ENCODE measurements at places on chromosomes 1 and 21.

- no peak for DNase-seq
These were observed 8.7 kb downstream of the ZC3H12A start for GRCh38 chr1:37482796-37483744.

DNA sequence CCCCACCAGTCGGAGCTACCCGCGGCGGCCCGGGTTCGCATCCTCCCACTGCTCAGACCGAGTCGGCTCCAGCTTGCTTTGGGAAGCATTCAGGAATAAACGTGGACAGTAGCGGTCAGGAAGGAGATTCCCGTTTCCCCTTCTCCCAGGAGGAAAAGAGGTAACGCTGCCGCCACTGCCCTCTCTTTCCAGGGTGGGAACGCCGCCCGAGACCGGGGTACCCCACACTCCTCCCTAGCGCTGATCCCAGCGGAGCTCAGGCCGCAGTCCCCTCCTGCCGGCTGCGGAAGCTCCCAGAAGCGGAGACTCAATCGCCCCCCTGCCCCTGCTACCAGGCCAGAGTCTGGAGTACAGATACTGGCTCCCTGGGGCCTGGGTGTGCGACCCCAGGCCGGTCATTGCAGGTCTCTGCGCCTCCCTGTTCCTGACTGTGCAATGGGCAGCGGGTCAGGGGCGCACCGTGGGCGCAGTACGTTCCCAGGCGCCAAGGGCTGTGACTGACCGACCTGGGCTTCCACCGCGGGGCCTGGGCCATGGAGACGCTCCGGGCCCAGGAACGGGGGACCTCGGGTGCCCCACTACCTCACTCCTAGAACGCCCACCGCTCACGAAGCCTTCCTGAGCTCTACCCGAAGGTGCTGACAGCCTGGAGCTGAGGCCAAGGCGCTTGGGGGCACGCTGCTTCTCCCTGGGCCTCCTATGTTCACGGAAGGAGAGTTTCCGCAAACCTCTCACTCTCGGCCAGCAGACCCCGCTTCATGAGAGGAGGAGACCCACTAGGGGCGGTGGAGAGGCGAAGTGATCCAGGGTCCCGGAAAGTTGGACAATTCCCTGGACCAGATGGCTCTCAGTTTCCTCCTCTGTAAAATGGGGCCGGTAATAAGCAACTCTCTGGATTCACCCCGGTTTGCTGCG lies 7.8 kb downstream of the DMRTA2 start:
- no peak for DNase-seq

DNA sequence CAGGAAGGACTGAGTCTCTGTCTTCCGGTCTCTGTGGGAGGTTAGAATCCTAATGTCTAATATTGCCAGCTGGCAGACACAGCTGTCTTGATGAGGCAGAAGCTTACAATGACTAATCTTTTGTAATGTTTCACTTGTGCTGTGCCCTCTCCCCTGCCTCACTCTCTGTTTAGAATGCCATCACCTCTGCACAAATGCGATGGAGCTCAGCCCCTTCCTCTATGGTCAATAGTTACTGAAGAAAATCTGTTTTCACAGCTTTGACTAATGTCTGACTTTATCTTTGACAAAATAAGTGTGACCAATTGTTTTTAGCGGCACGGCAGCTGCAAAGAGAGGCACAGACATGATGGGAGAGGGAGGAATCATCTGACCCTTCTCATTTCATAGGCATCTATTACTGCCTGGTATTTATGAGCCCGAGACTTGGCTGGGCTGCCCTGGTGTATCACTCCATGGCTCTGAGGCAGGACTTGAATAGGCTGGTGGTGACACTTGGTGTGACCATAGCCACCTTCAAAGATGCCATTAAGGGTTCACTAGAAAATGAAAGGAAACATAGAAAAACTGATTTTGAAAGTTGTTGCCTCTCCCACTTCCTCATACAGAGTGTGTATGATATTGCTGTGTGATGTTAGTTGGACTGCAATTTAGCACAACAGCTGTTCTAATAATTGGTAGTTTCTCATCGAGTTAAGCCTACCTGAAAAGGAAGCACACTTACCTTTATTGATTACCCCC lies 163.2 kb upstream of the NBPF11 start:
- DNase-seq = peak; percentile 24

GRCh38 chr21:33238565-33239255 lies 9.0 kb downstream of the IFNAR2 start:
- no peak for DNase-seq

DNA sequence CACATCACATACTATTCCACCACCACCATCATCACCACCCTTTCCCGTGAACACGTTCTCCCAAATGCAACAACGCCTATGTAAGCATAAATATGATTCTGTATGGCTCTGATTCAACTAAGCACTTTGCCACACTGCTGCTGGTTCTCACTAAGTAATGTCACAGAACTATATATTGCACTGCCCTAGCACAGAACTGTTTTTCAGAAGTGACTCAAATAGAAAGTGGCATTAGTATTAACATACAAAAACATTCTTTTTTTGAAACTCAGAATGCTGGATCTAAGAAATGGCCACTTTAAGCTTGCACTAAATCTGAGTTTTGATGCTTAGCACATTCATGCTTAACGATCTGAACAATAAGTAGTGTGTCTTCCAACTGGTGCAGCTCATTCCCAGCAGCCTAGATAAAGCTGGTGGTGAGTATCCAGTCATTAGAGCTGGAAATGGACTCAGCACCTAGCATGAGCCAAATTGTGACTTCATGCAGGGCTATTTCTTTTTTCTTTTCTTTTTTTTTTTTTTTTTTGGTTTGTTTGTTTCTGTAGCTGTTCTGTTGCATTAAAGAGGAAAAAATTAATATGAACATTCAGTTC lies 46.2 kb upstream of the ZC3H11B start:
- DNase-seq = peak; percentile 35

DNA sequence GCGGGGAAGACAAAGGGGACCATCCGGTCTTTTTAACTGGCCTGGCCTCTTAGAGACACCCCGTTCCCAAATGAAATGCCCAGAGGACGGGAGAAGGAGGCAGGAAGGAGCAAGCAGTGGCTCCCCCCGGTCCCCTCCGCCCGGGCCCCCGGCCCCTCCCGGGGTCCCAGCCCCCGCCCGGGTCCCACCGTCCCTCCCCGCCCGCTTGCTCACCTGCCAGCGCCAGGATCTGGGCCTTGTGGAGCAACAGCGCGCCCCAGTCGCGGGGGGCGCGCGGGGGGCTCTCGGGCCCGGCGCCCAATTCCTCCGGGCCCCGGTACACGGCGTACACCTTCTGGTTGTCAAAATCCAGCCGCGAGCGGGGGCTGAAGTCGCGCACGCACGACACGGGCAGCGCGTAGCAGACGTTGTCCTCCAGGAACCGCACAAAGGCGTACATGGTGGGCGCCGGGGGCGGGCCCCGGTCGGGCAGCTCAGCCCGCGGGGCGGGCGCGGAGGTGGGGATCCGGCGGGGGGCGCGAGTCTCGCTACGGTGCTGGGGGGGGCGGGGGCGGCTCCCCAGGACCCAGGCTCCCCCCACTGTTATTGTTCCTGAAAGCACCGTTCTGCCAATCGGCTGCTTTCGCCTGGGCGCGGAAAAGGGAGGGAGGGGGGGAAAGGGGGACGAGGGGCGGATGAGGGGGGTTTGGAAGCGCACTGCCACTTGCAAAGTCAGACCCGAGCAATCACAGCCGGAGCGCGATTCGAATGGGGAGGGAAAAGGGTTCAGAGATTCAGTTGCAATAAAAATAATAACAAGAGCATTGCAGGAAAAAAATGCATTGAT lies at the start of gene BEND5:
Gene BEND5 (minus strand): TSS at position 499 of the 826 bp plus-strand sequence. CDS start 60 bp downstream, at position 439.
- no peak for DNase-seq

- no peak for DNase-seq
These were observed 6.8 kb downstream of the CORT start for GRCh38 chr1:10456661-10457060.

DNA sequence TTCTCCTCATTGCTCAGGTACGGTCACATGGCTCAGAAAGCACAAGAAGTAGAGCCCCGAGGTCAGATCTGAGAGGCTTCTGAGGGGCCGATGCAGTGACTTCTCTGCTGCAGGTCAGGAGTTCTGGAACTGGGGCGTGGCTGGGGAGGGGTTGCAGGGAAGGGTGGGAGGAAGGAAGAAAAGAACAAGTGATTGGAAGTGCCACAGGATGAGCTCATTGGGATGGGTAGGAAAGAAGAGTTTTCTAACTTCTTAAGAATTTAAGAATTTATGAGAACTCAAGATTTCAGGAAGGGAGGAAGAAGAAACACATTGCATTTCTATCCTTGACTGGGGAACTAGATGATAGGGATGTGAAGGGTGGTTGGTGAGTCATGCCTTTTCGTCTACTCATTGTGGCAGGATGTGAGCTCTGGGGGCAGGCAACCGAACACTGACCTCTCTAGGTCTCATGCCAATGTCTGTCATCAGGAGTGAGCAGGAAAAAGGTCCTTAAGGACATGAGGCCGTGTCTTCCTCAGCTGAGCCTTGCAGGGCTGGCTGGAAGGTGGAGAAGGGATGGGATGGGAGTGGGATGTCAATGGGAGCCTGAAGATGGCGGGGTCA lies 497 bp downstream of the FCRLB start:
- peak; percentile 80 for DNase-seq

DNA sequence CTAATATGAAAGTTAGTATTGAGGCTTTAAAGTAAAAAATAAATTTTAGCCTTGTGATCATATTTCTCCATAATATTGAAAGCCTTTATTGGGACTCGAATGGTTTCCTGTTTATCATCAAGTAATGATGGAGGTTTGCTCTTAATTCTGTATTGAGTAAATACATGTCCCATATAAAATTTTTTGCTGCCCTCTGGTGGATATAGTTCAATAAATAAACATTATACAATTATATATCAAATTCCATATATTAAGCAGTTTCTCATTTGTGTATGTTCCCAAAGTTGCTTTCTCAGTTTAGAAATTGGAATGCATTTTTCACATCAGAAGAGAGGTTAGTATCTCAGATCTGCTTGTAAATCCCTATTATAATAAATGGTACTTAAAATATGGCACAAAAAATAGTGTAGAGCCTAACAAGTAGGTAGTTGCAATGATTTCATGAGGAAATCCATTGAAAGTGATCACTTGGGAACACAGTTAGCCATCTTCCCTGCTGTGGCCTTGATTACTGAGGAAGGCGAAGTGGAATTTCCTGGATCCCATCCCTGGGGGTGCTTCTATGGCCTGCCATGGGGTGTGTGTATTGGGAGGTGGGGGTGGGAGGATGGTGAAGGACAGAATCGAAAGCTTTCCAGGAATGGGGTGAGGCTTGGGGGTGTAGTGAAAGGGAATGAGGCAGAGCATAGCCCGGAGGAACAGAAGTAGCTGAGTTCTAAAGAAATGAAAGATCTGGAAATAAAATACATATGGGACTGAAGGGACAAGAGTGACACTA lies 84.1 kb upstream of the C21orf91 start:
- peak; percentile 40 for DNase-seq

DNA sequence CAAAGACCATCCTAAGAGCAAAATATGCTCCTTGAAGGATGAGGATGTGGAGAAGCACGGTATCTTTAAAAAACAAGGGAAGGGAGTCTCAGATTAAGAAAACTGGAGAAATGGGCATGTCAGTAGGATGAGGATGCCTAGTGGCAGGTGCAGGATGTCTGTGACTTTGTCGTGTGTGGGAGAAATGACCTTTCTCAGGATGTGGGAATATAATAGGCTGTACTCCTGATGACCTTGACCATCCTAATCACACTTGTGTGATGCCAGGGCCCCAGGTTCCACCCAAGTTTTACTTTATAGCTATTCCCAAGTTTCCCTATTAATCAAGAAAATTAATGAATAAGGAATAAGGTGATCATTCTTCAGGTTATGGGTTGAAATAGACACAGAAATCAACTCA lies 12.9 kb downstream of the C1orf116 start:
- DNase-seq = no peak

DNA sequence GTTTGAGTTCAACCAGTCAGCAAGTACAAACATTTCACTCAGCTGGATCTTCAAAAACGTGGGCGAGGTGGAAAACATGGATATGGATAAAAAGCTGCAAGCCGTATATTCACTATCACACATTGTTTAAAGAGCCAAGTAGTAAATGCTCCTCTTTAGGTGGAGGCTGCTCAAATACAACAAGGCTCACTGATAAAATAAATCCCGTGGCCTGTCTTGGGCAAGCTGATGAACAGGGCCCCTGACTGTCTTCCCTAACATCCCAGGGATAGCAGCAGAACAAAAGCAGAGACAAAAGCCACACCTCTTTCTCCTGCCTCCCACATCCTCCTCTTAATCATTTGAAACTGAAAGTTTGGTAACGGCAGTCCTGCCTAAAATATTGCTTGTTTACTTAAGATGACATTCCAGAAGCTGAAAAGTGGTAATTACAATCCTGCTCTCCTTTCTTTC lies 357.7 kb downstream of the TTLL7 start:
- no peak for DNase-seq

DNA sequence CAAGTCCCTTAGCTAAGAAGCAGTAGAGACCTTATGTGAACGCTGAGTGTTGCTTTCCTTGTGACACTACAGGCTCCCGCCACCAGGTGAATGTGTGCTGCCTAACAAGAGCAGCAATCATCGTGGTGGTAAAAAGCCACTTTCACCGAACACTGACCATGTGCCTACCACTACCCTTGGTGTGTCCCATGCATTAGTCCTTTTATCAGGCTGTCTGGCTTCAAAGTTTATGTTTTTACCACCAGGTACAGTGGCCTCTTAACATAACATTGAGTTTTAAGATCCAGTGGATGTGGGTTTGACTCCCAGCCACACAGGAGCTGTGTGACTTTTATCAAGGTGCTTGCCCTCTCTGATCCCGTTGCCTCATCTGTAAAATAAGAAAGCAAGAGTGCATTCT lies 1.7 kb downstream of the C1QB start:
- DNase-seq = peak; percentile 6

- no peak for DNase-seq
These were observed 371.9 kb upstream of the SPAG17 start for GRCh38 chr1:118556936-118557335.

DNA sequence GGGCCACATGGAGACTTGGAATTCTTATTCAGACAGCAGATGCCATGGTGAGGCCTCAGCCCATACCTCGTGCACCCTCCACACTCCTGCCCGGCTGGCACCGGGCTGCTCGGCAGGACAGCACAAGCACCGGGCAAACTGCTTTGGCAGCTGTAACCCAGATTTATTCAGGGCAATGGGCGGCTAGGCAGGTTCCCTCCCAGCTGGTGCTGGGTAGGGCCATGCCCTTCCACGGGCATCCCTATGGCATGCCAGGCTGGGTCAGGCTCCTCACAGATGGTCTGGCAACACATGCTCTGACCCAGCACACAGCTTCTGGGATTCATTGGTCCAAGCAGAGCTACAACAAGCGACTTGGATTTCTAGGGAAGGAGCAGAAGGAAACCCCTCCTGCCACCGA lies 53.4 kb downstream of the ATP1A1 start:
- no peak for DNase-seq

DNA sequence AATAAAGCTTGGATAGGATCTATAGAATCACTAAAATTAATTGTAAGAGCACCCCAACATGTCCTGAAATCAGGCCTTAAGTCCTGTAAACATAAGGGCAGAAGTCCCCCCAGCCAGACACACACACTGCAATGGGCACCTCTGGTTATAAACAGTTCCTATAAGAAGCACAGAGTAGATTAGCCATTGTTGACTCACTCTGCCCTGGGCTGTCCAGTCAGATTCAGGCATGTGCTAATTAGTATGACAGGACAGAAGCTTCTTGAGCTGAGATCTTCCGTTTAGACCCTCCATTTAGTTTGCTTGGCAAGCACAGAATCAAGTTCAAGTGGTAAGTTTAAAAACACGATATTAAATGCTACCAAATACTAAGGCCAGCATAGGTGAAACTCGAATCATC lies 11.8 kb upstream of the DENND1B start:
- DNase-seq = peak; percentile 76
